ENCODE measurements at places on chromosomes 6 and 20.
A peak's percentile ranks its signal among the peaks of the same experiment; 100 is the strongest.

- no peak for DNase-seq
Observed at GRCh38 chr6:39102821-39103136, 12.2 kb downstream of the SAYSD1 start.

GRCh38 chr20:24957326-24958016 is 8.4 kb downstream of the CST7 start:
- no peak for DNase-seq

DNA sequence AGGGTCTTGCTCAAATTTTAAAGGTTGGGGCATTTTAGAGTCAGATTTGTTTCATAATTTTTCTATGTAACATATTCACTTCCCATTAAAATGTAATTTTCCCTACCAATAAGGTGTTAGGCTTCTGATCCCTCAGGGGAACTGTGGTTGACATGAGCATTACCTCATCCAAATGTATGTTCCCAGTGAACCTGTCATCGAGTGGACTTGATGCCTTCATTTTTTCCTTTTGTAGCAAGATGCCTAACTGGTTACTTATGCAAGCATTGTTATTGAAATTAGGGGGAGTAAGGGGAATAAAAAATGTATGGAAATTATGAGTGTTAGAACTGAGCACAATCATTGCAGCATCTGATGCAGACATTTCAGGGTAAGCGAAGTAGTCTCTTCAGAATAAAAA is 360.5 kb downstream of the BCKDHB start:
- DNase-seq, result no peak

GRCh38 chr6:26311385-26312095 is 53.5 kb upstream of the BTN3A2 start:
- DNase-seq, result no peak

DNA sequence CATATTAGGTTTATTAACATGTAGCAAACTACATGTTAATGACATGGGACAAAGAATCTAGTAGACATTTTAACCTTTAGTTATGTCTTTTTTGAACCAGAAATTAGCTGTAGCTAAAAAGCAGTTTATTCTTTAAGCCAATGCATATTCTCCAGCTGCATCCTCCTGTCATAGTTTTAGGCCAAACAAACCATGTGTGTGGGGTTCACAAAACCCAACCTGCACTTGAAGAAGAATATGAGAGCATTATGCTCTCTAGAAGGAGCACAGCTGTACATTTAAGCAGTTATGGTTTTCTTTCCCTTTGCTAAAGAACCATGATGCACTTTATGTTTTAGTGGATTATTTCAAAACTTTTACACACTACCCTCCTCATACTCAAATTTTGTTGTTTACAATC is 46.2 kb downstream of the AKIRIN2 start:
- no peak for DNase-seq

DNA sequence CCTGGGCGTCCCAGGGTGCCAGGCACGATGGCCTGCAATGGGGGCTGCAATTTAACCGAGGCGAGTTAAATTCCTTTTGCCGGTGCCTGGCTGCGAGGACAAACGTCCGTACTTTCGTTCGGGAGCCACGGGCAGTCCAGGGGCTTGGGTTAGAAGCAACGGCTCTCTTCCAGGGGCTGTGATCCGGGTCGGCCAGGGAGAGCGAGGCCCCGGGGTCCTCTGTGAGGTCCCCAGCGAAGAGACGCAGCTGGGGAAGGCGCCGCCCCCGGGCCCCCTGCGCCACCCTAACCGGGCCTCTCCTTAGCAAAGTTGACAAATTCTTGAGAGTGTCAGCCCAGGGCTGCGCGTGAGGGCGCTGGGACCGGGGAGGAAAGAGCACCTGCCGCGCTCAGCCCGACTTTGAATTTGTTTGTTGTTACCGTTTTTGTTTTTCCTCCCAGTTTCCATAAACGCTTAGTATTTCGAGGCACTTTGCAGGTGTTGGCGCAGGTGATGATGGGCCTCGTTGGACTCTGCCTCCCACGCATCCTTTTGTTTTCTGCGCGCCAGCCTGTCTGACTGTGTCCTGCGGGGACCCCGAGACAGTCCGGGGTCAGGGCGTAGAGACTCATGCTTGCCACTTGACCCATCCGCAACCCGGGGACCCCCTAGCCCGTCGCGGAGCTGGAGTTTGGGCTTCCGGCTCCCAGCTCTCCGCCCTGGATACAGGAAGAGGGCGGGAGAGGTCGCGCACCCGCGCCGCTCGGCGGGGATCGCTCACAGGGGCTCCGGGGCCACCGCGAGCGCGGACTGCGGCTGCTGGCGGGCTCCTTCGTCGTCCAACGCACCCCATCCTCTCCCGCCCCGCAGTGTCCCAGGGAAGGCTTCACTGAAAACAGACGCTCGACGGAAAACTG is 5.8 kb downstream of the OLIG3 start:
- no peak for DNase-seq

DNA sequence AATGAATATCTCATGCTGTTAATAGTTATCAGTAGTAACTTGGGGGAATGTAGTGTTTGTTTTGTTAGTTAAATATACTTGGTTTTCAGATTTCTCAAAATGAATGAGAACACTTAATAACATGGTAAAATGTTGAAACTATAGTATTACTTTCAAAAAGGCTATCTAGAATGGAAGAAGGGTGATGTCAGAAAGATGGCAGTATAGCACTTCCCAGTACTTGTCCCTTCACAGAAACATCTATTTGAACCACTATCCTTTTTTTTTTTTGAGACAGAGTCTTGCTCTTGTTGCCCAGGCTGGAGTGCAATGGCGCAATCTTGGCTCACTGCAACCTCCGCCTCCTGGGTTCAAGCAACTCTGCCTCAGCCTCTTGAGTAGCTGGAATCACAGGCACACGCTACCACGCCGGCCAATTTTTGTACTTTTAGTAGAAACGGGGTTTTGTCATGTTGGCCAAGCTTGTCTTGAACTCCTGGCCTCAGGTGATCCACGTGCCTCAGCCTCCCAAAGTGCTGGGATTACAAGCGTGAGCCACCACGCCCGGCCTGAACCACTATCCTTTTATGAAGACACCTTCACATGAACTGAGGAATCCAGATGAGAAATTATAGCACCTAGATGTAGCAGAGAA is 4.7 kb upstream of the ECHDC1 start:
- no peak for DNase-seq

DNA sequence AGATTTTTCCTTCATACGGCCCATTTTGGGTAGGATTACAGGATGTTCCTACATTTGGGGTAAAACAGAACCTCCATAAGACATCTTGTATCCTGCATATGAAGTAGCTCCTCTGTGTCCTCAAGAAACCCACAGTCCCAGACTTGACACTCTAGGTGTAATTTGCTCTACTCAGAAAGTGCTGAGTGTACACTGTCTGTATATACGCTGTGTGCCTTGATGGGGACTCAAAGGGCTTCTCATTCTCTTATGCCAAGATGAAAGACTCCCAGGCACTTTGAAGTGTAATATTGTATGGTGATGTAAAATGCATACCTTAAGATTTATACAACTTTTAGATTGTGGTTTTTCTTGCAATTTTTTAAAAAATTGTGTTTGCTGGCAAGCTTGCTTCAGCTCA is 5.2 kb downstream of the TFAP2D start:
- DNase-seq, result no peak

DNA sequence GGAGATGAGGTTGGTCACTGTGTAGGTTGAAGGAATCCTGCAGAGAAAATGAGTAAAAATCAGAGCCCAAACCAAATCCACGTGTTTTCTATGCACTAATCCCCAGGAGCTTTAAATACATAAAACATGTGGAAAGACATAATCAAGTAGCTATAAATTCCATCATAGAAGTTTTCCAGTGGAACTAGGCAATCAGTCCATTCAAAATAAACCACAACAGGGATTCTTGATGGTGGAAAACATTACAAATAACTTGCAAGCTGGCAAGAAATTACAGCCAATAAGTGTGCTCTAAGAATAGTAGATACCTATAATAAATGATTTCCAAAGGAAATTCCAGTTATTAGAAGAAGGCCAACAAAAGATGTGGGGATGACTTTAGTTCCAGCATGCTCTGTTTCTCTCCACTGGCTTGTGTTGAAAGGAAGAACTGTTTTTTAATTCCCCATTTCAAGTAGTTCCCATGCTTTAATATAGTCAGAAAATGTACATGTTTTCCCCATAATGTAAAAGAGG is 49.8 kb upstream of the ADGRG6 start:
- DNase-seq, result no peak

DNA sequence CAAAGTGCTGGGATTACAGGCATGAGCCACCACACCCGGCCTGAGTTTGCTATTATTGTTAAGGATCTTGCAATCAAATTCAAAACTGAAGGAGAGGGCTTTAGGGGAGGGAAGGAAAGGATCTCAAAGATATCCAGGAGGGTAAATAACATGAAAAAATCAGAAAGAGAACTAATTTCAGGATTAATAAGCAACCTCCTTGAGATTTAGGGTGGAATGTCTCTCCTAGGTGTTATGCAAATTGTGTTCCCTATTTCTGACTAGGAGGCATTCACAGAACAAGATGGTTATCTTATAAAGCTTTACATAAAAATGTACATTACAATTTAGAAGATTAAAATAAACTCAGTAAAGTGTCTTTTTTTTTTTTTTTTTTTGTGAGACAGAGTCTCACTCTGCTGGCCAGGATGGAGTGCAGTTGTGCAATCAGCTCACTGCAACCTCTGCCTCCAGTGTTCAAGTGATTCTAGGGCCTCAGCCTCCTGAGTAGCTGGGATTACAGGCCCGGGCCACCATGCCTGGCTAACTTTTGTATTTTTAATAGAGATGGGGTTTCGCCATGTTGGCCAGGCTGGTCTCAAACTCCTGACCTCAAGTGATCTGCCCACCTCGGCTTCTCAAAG is 92.0 kb upstream of the BEND3 start:
- DNase-seq, result no peak

- no peak for DNase-seq
Observed at GRCh38 chr20:43900496-43900895, 14.2 kb upstream of the TOX2 start.

DNA sequence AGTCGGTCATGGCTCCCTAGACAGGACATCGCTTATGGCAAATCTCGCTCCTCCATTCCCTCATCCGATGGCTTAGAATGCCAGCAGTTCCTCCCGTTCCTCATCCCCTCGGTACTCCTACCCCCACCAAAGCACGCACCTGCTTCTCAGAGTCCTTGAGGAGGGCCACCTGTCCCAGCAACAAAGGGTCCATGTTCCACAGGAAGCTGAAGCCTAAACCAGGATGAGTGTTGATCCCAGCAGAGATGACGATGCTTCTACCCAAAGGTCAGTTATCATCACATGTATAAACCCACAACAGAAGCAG is 111.2 kb downstream of the THBS2 start:
- DNase-seq, result no peak

DNA sequence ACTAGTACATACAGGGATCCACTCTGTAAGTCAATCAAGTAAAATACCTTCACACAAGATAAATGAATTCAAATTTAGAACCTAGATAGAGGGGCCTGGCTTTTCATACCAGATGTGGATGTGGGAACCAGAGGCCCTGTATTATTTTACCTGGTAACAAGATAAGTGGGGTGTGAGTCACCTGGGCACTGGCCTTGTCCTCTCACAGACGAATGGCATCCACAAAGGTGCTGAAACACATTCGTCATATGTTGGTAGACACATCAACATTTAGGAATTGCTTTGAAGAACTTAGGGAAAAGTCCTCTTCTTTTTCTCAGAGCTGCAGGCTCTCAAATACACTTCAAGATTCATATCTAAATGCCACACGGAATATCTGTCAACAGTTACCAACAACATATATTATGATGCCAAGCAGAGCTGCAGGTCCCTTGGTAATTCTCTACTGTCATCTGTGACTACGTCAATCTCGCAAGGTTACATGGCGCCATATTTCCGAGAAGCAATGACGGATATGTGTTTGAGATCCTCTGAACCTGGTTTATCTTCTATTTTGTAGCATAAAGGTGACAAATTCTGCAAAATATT is 618.6 kb downstream of the EPM2A start:
- no peak for DNase-seq

GRCh38 chr20:2297357-2297728 is 1.5 kb downstream of the TGM3 start:
- no peak for DNase-seq

DNA sequence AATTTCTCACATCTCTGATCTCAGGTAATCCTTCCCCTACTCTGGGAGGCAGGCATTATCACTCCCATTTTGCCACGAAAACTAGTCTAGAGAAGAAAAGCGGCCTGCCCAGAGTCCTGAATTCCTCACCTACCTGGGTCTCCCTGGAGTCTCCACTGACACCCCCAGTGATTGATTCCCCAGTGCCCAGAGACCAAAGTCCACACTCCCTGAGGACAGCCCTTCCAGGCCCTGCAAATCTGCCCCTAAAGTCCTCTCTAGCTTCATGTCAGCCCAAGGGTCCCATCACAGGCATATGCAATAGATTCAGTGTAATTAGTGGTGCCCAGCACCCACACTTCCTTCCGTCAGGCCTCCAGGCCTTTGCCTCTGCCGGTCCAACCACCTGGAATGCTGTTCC is 47.2 kb downstream of the MAFB start:
- no peak for DNase-seq

- DNase-seq, result peak; percentile 34
Observed at GRCh38 chr6:113995634-113996033, 24.7 kb upstream of the HDAC2 start.

DNA sequence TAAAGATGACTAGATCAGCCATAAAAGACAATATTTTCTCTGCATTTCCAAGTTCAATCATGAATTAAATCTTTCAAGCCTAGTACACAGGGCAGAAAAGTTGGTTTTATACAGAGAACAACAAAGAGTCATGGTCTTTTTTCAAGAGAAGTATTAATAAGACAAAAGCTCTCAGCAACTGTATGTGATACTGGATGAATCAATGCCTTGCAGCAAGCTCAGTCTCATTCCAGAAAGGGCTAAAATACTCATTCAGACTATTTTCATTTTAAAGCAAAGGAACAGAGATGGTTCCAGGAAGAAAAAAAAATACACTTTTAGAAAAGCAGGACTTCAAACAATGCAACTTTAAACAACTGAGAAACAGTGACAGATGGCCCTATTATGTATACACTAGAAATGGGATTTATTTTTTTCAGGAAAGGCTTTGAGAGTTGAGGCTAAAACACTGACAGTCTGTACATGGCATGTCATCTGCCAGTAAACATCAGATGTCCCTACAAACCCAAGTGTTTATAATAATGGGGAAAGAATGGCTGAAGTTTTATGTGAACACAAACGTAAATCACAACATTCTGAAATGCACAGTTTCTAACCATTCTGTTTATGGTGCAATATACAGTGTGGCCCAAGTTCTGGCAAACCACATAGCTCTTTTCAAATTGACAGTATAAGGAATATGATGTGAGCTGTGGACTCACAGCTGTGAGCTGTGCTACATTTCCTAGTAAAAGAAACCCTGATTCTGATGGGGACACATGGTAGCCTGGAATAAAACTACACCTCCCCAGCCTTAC is 114.3 kb upstream of the DST start:
- no peak for DNase-seq

DNA sequence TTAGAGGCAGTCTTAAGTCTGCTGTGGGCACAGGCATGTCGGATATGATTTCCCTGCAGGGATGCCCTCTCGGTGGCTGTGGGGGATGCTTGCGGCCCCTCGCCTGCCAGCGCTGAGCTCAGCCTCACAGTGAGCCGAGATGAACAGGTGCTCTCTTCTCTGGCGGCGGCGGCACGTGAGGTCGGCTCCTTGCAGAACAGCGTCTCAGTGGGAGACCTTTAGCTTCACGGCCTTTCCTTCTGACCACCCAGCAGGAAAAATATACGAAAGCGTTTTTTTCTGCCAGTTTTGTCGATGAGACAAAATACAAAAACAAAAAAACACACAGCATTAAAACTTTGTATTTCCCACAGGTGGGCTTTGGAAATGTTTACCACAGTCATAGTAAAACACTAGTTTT is 23.6 kb downstream of the FOXA2 start:
- DNase-seq, result no peak

Measured in left cardiac atrium (tissue), 4 donors.